ENCODE measurements at places on chromosomes 16 and 17.

DNA sequence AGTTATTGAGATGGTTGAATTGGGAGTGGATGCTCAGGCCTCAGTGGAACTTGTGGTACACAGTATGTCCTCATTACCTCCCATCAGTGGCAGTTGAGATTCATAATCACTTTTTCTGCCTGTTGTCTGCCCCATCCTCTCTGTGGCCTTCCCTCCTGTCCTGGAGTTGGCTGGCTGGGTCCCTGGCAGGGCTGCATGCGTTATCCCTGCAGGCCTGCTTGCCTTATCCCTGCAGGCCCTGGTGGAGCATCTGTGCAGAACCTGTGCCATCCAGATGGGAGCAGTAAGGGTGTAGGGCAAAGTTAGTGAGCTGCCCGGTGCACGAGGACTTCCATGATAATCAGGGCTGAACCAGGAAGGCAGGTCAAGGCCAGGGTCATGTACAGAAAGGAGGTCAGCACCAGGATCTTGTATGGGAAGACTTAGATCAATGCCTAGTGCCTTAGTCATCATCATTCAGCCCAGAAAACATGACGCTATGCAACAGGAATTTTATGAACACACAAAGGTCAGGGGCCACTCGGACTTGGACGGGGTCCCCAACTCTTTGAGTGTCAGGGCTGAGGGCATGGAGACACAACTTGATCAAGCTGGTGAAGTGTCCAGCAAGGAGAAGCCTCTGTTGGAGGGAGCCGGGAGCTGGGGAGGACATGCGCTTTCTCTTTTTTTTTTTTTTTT is 47.2 kb downstream of the ABCC1 start:
- DNase-seq: no peak

DNA sequence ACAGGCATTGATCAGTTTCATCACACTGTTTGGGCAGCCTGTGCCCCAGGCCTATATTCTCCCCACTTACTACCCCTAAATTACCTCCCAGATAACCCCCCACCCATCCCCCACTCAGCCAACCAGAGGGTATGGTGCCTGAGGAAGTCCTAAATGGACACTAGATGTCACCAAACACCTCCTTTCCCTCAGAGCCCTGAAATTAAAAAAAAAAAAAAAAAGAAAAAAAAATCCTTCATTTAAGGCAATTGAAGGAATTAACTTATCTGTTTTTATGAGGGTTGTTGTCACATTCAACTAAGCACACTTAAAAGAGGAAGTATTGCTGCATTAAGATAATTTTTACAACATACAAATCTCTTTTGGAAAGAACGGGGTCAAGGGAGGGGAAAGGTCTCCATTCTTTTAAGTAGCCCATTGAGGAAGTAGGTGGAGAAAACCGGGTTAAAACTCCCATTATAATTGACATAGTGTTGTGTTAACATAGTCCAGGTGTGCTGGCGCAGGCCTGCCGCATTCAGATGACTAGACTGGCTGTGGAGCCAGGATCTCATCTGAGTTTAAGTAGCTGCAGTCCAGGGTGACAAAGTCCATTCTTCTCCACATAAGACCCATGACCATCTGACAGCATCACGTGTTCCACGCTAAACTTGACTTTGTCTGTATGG is 46.3 kb downstream of the SNX11 start:
- DNase-seq: no peak

- no peak for DNase-seq
Measured at GRCh38 chr17:38851434-38851833, 2.1 kb downstream of the RPL23 start.

- no peak for DNase-seq
Measured at GRCh38 chr17:62705778-62706597, 78.5 kb downstream of the MRC2 start.

DNA sequence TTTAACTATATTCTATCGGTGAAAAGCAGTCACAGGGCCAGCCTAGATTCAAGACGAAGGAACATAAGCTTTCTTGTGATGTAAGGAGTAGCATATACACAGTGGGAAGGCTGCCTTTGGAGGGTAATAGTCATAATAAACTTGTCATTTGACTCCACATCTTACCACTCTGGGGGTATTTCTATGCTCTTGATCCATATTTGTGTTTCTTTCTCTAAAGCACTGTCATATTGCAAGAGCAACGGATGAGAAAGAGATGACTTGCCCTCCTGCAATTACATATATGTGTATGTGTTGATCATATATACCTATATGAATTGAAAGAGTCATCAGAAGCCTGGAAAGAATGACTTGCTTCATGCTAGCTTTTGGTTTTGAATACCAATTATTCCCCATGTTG is 225.4 kb upstream of the HS3ST3A1 start:
- no peak for DNase-seq
